Activated T-helper 1 cell treated with anti-CD3 and anti-CD28 coated beads, Interleukin-2, amount 50 U/mL, for 16 hours (primary cell): ENCODE measurements at places on chromosomes 1 and 21.

DNA sequence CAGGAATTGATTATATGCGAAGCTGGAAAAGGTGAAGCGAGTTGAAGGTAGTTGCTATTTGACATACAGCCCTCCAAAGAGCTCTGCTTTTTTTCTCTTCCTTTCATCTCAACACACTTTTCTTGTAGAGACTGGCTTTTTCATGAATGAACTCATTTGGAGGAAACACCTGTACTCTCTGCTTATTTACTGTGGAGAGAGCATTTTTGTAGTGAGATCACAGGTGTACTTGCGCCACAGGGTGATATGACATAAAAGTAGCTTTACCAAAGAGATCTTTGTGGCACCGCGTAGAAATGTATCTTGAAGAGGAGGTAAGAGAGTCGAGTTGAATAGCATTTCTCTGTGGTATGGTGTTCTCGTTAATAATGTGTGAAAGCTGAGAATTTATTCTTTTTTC, 187.6 kb downstream of the VPS13D start:
- DNase-seq, result no peak

DNA sequence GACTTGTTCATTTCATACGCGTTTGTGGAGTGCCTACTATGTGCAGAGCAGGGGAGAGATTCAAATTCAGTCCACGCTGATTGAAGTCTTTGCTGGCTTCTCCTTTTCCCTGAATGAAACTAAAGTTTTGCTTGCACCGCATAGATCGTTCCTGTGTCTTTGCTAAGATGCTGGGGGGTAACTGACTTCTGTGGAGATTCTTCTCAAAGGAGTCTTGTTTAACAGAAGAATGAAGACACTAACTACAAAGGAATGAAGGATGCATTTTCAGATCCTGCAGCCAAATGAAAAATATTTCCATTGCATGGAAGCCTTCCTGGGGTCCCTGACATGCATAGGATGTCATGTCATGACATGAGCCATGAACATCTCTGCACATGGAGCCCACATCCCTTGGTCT, 26.9 kb upstream of the H6PD start:
- no peak for DNase-seq

DNA sequence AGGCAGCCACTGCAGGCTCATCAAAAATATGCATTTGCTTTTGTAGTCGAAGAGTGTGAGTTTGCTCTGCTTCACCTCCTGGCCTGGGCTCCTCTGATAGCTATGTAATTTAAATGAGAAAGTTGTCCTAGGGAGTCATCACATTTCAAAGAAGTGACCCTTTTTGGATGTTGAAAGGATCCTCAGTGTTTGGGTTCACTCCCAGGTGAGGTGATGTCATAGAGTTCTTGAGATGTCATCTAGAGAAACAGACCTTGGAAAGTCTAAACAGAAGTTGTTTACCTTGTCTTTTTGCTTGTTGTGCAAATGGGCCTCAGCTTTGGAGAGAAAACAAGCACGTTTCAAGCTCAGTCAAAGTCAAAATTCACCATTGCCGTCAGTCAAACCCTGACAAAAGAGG, 92.0 kb upstream of the BARHL2 start:
- no peak for DNase-seq

- DNase-seq, result no peak
These were observed 32.9 kb upstream of the IL12RB2 start for GRCh38 chr1:67274623-67275325.

DNA sequence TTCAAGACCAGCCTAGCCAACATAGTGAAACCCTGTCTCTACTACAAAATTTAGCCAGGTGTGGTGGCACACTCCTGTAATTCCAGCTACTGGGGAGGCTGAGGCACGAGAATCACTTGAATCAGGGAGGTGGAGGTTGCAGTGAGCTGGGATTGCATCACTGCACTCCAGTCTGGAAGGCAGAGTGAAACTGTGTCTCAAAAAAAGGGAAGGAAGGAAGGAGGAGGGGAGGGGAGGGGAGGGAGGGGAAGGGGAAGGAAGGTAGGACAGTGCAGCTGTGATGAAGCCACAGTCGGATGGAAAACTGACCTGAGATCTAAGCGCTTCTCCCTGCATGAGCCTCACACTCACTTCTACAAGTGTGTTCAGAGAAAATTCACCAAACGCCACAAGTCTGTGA, 22.0 kb upstream of the FHAD1 start:
- no peak for DNase-seq

DNA sequence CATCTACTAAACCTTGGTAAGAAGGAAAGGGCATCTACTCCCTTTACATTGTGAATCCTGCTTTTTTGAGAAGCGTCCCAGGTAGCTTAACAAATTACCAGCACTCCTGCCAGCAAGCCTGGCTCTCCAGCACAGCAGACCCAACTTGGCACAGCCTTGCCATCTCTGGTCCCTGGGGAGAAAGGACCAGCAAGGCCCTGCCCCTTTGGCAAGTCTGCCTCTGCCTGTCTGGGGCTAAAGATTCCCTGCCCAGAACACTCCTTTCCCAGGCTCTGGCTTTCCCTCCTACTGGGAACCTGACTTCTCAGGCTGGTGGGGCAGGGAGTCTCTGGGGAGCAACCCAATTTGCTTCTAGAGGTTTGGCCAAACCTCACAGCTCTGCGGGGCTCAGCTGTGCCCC, 68.5 kb downstream of the ATP2B4 start:
- no peak for DNase-seq

GRCh38 chr1:15696956-15697521, 12.9 kb downstream of the PLEKHM2 start:
- DNase-seq, result peak; percentile 1

- DNase-seq, result no peak
These were observed 1.2 kb downstream of the MYOM3 start for GRCh38 chr1:24110642-24111261.

DNA sequence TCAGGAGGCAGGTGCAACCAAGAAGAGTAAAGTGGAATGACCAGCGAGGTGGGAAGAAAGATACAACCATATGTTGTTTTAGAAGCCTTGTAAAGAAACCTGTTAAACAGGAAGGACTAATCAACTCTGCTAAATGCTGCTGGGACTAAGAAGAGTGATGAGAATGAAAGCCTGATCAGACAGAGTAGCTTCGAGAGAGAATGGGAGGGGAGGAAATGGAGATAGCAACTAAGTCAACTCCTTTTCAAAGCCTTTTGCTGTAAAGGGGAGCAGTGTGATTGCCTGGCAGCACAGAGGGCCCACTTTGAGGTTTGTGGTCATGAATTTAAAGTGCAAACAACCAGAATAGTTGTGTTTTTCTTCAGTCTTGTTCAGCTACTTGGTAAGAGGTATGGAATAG, 31.4 kb downstream of the SLC30A7 start:
- no peak for DNase-seq

- DNase-seq, result no peak
These were observed 1.9 kb downstream of the SLC6A9 start for GRCh38 chr1:44029260-44029910.

DNA sequence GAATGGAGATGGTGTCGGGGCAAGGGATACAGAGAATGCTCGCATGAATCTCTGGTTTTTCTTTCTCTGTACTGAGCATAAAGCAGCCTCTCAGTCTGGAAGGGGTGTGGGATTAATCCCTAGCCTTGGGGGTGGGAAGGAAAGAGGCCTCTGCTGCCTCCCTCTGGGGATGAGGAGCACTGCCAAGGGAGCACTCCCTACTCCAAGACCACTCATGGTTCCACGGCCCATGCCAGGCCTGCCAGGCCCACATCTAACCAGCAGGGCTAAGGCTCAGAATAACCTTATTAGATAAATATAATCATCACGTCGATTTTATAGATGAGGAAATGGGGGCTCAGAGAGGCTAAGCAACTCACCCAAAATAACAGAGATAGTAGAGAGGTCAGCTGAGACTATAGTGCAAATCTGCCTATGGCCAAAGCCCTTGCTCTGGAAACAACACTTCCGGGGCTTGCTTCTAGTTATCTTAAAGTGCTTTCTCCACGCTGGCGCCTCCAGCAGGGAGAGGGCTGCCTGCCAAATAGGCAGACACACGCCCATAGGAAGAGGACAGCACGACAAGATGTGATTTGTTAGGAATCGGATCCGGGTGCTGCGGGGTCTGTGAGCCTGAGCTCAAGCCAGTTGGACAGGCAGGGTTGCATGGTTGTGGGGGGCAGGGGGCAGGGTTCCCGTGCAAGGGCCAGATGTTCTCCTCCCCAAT, 522 bp downstream of the TEX35 start:
- no peak for DNase-seq

GRCh38 chr1:87294633-87295032, 34.0 kb upstream of the LMO4 start:
- no peak for DNase-seq

DNA sequence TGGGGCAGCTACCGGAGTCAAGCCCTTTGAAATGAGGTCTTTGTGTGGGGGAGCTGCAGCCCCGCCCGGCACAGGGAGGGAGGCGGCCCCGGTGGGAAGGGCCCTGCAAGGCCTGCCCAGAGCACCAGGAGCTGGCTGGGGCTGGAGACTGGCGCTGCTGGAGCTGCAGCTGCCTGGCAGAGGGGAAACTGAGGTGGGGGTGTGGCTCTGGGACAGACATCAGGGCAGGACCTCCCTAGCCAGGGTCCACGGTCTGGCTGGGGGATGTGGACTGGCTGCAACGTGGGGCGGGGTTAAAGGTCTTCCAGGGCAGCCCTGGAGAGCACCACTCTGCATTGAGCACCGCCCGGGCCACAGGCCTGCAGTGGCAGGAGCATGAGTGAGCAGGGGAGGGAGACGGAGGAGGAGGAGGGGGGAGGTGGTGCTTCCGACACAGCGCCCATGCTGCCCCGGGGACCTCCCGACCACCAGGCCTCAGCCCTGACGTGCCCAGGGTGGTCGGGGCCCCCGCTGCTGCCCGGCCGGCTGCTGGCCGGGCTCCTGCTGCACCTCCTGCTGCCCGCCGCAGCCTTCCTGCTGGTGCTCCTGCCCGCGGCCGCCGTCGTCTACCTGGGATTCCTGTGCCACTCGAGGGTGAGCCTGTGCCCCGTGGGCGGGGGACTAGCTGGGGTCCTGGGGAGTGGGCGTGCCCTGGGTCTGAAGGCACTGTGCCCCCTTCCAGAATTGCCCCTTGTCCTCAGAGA, 4.8 kb upstream of the ANKRD65 start:
- DNase-seq, result no peak

GRCh38 chr21:45250272-45250671, 37.4 kb downstream of the POFUT2 start:
- DNase-seq, result no peak

DNA sequence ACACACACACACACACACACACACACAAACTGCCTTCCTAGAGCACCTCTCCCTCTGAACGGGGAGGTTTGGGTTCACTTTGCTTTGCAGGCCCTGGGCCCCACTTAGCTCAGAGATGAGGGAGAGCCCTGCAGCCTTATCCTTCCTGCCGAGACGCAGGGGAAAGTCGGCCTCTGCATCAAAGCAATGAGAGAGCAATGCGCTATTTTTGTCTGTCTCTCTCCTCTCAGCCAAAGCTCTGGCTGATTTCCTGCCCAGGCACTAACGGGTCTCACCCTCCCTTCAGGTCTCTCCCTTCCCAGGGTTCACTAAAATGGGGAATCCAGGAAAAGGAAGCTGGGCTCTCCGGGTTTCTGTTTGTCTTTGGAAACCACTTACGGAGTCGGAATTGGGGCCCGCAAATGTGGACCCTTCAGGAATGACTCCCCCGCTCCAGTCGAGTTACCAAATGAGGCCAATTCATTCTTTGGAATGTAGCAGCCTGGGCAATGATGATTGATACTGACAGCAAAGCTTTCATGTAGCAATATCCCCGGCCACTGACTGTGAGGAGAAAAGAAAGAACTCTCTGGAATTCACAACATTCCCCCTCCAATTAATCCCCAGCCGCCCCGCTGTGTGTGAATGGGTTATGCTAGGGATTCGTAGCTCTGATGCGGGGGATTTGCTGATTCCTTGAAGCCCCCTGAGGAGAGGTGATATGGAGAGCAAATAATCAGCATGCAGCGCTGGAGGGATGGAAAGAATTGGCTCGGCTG, 61.5 kb upstream of the WLS start:
- DNase-seq, result no peak

GRCh38 chr1:151369621-151370048, 2.9 kb downstream of the SELENBP1 start:
- no peak for DNase-seq

GRCh38 chr1:1890506-1891348, at the start of gene GNB1:
TSS of gene GNB1 (minus strand) at chr1:1891087. CDS start at chr1:1825453, 65,634 bp downstream.
- peak; percentile 75 for DNase-seq

GRCh38 chr1:155106862-155107261, 20.8 kb upstream of the EFNA1 start:
- DNase-seq, result no peak

- no peak for DNase-seq
These were observed 4.3 kb downstream of the GPR153 start for GRCh38 chr1:6256645-6257044.
